HCT116 (cell line): ENCODE measurements at places on chromosomes 4 and X. TPM values are rescaled to one million over a fixed set of nuclear protein-coding genes. Genes with fewer than 3 reads are reported as not detected.

The GABRQ gene
- 4.2 TPM for total RNA-seq

DNA sequence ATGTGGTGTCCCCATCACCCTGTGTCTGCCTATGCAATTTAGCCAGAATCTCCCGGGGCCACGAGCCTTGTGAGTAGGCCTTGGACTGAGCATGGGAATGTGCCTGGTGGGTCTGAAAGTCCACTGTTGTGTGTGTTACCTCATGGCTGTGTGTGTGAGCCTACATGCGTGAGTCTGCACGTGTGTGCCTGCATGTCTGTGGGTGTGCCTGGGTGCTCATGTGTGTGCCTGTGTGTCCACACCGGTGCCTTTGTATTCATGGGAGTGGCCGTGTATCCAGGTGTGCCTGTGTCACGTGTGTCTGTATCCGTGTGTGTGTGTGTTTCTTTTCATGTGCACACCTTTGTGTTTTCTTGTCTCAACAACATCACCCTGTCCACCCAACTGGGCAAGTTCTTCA, 14.2 kb downstream of the ATP5ME start:
- DNase-seq: no peak
- no peaks in the 10 kb centered on the region for H3K4me1 ChIP-seq
- H3K27ac ChIP-seq: no peak overlapping the region
- H3K4me3 ChIP-seq: no peak overlapping the region

GRCh38 chrX:13898083-13898482, 81.2 kb upstream of the GPM6B start:
- H3K27ac ChIP-seq: no peak overlapping the region
- DNase-seq: no peak
- no peaks in the 10 kb centered on the region for H3K27me3 ChIP-seq
- H3K4me3 ChIP-seq: no peak overlapping the region
- H3K4me1 ChIP-seq: peaks cover 7% of the 10 kb centered on the region; the same call in 1 of the 2 replicates

GRCh38 chr4:132169660-132170059, 979.4 kb upstream of the PCDH10 start:
- H3K27ac ChIP-seq: no peak overlapping the region
- no peaks in the 10 kb centered on the region for H3K27me3 ChIP-seq
- H3K4me1 ChIP-seq: no peaks in the 10 kb centered on the region
- no peaks in the 10 kb centered on the region for H3K36me3 ChIP-seq

GRCh38 chr4:7499661-7500060, 64.9 kb upstream of the PSAPL1 start:
- no peak overlapping the region for H3K4me3 ChIP-seq
- H3K4me1 ChIP-seq: no peaks in the 10 kb centered on the region
- no peak for DNase-seq
- 0 out of 2 replicates have a peak, but pooled peaks cover 4% of the 10 kb centered on the region for H3K27me3 ChIP-seq
- H3K36me3 ChIP-seq: no peaks in the 10 kb centered on the region

The ZGRF1 gene
- total RNA-seq: 21.4 TPM

The ODAM gene
- total RNA-seq: not detected

The FAM47E gene
- total RNA-seq: 0.91 TPM

DNA sequence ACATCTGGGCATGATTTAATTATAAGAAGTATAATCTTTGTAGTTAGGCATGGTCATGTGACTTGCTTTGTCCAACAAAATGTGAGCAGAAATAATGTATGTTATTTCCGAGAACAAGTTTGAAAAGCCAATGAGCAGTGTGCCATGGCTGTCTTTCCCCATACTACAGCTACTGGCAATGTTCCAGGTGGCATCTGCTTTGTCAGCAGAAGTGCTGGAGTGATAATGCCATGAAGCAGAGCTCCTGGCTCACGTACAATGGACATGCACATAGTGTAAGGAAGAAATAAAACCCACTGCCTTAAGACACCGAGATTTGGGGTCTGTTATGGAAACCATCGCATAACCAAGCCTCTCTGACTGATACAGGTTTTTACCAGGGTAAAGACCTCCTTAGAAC, 212.6 kb upstream of the RASGEF1B start:
- H3K4me3 ChIP-seq: no peak overlapping the region
- no peak overlapping the region for H3K27ac ChIP-seq
- no peak for DNase-seq
- H3K27me3 ChIP-seq: peaks cover 20% of the 10 kb centered on the region
